Myocyte (in vitro differentiated cells): ENCODE measurements at places on chromosomes 1 and 21. TPM values are rescaled to one million over a fixed set of nuclear protein-coding genes. Genes with fewer than 3 reads are reported as not detected.

Gene ST6GALNAC5
- total RNA-seq: 2.2 and 5.1 TPM in 2 replicates

Gene TMPRSS2
- total RNA-seq: not detected in 2 replicates

Gene NUDT4B
- 39.2 and 64.9 TPM in 2 replicates for total RNA-seq

DNA sequence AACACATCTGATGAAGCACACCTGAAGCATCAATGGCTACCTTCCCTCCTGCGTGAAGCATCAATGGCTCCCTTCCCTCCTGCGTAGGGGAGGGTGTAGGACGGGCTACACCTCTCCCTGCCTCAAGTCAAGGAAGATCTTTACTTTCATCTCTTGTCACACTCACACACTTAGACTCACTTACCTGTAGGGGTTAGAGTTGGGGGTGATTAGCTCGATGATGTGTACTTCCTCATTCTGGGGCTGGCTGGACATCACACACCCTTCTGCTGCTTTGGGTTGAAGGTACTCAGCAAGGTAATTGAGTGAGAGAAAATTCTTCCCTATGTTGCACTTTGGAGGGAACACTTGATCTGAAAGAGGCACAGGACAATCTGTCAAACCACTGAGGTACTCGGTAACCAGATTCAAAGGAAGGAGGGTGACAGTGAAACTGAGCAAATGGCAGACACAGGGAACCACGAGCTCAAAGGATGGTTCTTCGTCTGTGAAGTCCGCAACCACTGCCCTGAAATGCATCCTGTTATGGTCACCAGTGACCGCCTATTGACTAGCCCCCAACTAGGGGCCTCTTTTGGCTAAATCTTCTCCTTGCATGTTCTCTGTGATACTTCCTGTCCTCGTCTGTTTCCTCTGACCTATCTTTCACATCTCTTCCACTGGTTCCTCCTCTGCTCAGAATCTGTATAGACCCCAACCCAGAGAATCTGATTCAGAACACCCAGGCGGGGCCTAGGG, 156.2 kb downstream of the TGFBR3 start:
- no peak for DNase-seq

- DNase-seq: no peak
Measured at GRCh38 chr1:94084547-94084946, 36.4 kb downstream of the ABCA4 start.

DNA sequence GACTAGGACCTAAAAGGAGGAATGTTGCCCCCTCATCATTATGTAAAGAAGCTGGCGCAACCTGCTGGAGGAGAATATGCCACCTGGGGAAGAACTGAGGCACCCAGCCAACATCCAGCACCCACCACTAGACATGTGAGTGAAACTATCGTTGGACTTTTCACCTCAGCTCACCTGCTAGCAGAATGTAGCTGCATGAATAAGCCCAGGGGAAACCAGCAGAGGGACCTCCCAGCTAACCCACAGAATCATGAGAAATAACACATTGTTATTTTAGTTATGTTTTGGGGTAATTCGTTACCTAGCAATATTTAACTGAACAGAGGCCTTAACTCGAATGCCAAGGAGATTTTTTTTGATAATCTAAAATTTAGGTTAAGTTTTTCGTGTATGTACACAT, 542.5 kb upstream of the DAB1 start:
- no peak for DNase-seq

DNA sequence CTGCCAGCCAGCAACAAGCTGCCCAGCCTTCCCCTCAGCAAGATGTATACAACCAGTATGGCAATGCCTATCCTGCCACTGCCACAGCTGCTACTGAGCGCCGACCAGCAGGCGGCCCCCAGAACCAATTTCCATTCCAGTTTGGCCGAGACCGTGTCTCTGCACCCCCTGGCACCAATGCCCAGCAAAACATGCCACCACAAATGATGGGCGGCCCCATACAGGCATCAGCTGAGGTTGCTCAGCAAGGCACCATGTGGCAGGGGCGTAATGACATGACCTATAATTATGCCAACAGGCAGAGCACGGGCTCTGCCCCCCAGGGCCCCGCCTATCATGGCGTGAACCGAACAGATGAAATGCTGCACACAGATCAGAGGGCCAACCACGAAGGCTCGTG, 13.3 kb upstream of the PIGV start:
- DNase-seq: no peak

DNA sequence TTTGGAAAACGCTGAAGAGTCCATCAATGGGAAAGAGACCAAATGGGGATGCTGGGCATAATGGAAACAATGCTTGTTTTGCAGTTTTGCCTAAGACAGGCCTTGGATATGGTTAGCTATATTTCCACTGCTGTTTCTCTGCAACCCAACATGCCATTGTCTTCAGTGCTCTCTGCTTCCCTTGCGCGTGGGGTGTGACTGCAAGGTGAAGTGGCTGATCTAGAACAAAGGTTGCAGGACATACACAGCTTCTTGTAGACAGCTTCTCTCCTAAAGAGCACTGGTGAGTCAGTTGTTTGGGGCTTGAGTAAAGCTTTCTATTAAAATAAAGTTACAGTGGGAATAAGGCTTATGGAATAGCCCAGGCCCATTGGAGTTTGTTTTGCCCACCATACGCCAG, 33.0 kb downstream of the RUNX1 start:
- DNase-seq: no peak

GRCh38 chr21:44455524-44456213, 359 bp downstream of the LRRC3 start:
- DNase-seq: no peak

DNA sequence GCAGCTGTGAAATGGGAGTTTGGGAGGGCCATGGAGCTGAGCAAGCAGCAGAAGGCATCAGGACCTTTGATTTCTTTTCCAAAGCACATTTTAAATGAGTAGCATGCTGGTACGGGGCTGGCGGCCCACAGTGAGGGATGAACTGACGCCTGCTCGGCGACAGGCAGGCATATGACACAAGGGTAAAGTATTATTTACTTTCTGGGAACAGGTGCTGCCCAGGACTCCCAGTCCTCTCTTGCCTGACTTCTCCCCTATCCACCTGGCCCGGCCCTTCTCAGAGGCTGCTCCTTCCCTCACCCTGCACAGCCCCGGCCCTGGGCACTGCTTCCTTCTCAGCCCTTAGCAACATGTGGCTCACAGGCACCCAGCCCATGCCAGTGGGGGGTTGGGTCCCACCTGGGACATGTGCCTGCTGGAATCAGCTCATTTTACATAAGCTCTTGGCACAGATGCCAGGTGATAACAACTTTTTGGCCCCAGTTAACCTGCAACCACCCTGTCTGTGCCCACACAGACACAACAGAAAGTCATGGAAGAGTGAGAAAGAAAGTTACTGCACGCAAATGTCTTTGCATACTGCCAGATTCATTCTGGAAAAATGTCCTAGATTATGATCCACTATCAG, 112.3 kb upstream of the GADD45A start:
- DNase-seq: peak; percentile 61

GRCh38 chr1:162736633-162737067, 53.9 kb upstream of the HSD17B7 start:
- DNase-seq: no peak

DNA sequence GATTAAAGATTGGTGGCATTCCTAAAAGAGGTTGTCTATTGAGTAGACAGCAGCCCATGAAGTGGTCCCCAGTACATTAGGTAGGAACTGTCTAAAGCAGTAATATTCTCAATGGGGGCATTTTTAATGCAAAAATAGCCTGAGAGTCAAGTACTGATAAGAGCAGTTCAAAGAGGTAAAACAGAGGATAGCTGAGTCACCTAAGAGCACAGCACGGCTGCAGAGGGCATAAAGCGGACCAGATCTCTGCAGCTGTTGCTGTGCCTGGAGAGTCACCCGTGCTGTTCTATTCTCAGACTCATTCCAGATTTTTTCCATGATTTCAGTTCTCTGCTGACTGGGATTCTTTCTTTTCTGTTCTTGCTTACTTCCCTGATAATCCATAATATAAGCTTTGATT, 313.2 kb downstream of the OLFM3 start:
- DNase-seq: peak; percentile 72

GRCh38 chr1:90706437-90707362, 10.4 kb downstream of the BARHL2 start:
- no peak for DNase-seq

GRCh38 chr1:47951026-47951425, 46.2 kb downstream of the TRABD2B start:
- DNase-seq: no peak

DNA sequence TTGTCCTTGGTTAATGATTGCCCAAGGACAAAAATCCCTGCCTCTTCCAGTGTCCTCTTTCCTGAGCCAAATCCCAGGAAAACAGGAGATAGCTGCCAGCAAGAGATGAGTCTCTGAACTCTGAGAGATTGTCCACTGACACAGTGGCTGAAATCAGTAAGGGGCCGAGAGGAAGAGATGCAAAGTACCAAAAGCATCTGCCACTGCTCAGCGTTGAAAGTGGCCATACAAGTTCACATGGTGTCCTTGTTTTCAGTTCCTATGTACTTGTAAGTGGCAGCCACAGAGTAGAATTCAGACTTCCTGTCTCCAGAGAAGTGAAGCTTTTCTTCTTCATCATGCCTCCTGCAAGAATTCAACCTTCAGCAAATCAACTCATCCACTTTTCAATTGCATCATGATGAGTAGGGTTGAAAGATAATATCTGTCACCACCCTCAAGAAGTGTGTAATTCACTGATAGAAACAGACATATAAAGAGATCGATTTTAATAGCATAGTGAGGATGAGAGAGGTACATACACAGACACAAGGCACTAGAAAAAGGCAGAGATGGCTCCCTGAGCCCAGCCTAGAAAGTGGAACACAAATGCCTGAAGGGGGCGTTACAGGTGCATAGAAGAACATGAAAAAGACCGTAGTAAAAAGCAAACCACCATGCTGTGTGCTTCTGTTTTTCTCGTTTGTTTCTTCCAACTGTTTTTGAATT, 185.8 kb downstream of the MRPL39 start:
- DNase-seq: peak; percentile 68

DNA sequence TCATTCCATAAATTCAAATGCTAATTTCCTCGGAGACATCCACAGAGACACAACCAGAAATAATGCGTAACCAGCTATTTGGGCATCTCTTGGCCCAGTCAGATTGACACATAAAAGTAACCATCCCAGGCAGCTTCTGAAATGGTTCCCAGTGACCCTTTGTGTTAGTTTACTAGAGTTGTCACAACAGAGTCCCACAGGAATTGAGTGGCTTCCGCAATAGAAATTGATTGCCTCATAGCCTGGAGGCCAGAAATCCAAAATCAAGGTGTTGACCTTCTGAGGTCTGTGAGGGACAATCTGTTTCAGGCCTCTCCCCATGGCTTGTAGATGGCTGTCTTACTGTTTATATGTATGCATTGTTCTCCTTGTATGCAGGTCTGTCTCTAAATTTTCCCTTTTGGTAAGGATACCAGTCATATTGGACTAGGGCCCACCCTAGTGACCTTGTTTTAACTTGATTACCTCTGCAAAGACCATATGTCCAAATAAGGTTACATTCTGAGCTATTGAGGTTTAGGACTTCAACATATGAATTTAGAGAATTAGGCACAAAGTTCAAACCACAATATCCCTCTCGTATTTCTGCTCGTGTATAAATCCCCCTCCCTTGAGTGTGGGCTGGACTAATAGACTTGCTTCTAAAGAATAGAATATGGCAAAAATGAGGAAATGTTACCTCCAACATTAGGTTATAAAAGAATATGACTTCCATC, 78.2 kb upstream of the FGGY start:
- peak; percentile 44 for DNase-seq

DNA sequence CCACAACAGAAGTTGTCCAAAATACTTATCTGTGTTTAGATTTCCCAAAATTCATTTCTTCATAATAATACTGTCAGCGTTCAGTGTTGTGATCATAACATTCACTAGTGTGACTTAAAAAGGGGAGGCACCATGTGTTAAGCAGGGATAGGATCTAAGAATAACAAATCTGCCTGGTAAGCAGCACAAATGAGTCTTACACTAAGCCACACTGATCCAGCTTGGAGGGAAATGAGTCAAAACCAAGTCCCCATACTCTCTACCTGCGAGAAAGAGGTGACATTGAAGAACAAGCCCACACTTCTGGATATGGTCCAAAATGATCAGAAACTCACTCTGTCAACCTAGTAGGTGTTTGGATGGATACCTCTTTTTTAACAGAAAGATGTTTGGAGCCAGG, 145.5 kb downstream of the CRB1 start:
- DNase-seq: no peak

DNA sequence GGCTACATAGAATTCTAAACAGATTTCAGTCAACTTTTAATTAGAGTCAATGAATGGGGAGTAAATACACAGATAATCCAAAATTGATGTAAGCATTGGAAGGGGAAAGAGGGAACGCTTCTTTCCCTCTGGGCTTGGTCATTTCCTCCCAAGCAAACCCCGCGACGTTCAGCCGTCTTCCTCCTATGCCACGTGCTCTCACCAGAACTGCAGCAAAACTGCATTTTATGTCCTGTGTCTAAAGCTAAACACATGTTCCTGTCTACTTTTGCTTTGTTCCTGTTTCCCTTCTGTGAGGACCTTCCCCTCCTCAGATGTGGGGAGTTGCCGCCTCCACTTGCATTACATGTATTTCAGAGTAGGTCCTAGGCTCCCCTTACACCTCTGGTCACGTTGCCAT, 27.2 kb downstream of the UTP25 start:
- DNase-seq: no peak

- no peak for DNase-seq
Measured at GRCh38 chr21:29638761-29639327, 301.0 kb downstream of the GRIK1 start.

DNA sequence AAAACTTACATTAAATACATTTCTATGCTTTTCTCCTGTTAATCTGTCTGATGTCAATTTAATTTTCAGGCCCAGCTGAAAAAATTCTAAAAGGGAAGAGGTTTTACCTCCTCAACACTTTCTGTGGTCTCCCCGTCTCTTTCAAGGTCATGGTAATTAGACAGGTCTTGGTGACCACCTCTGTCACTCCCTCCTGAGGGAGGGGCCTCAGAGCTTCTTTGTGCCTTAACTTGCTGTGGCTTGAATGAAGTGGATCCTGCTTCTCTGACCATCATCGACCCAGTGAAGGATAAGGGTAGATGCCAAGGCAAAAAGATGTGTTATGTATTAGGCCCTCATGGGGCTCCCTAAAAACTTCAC, 40.8 kb upstream of the OSBPL9 start:
- no peak for DNase-seq

DNA sequence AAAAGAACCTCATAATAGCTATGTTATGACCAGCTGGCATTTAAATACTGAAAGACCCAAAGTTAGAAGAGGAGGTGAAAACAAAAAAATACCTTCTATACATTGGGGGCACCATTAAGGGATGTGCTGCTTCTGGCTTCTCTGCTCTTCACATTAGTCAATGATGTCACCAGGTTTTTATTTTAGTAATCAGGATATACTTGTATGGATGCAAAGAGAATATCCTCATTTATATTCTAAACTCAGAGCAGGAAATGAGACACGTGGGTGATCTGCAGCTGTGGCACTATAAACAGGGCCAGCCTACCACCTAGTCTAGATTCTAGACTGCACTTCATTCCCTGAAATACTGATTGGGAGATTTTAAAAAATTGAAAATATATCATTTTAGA, 51.2 kb downstream of the WLS start:
- DNase-seq: no peak

DNA sequence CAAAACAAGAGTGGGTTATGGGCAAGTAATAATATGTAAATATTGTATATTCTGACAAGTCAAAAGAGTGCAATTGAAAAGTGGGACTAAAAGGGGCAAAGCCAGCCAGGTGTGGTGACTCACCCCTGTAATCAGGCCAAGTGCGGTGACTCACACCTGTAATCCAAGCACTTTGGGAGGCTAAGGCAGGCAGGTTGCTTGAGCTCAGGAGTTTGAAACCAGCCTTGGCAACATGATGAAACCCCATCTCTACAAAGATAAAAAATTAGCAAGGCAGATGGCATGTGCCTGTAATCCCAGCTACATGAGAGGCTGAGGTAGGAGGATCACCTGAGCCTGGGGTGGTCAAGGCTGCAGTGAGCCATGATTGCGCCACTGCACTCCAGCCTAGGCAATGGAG, 304.0 kb downstream of the HHIPL2 start:
- DNase-seq: no peak
